ENCODE measurements at places on chromosomes 13 and 19.

- no peak for DNase-seq
Observed at GRCh38 chr13:106619688-106620555, 52.0 kb upstream of the ARGLU1 start.

DNA sequence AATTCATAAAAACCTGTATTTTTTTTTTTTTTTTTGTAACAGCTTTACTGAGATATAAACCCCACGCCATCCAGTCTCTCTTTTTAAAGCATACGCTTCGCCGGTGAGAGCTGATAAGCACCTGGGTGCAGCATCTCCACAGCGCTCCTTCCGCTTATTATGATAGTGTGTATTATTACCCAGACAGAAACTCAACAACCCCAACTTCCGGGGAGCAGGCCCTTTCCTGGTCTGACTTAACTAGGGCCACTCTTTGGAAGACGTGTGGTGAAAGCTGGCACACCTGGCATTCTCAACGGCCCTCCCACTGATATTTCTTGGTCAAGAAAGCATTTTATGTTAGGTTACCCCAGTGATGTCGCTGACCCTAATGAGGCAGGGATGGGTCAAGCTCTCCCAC is 51.4 kb upstream of the SLC15A1 start:
- no peak for DNase-seq

DNA sequence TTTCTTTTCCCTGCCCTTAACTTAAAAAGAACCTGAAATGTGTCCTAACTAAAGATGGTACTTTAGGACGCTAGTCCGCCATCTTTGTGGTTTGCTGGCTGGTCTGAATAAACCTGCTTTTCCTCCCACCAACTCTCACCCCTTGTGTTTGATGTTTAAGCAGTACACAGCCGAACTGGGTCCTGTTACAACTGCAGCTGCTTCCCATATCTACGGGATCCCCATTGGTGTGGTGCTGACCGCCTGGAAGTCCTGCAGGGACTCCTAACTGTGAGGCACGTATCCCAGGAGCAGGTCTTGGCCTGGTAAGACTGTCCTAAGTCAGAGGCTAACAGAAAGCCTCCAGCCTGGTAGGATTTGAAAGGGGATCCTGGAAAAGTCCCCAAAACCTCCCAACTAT is 40.9 kb upstream of the VSTM2B start:
- no peak for DNase-seq

- DNase-seq, result no peak
Observed at GRCh38 chr19:40274585-40275544, 10.3 kb downstream of the AKT2 start.

DNA sequence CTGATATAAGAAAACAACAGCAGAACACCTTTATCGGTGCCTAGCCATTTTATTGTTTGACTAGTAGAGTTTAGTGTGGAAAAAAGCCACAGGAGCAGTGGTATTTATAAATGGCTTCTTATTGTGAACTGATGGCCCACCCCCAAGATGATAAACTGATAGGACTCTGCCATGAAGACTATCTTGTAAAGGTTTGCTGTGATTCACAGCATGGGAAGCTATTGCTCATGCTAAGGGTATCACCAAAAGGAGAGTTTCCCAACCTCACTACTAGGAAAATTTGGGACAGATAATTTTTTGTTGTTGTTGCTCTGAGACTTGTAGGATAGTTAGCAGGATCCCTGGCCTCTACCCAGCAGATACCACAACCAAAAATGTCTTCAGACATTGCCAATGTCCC is 12.0 kb upstream of the SLC7A1 start:
- no peak for DNase-seq

GRCh38 chr13:98339684-98340425 is 162.8 kb upstream of the RNF113B start:
- DNase-seq, result no peak
